ENCODE measurements at places on chromosomes 4 and X. TPM values are rescaled to one million over a fixed set of nuclear protein-coding genes. Genes with fewer than 3 reads are reported as not detected.
A peak's percentile ranks its signal among the peaks of the same experiment; 100 is the strongest.

GRCh38 chr4:110164856-110165255 lies 33.6 kb downstream of the ELOVL6 start:
- H3K4me1 ChIP-seq = peaks cover 17% of the 10 kb centered on the region
- H3K27me3 ChIP-seq = no peaks in the 10 kb centered on the region
- DNase-seq = no peak

- peaks cover 56% of the 10 kb centered on the region for H3K27me3 ChIP-seq
- peaks cover 15% of the 10 kb centered on the region for H3K4me1 ChIP-seq
- H3K36me3 ChIP-seq = no peaks in the 10 kb centered on the region
- peak; percentile 19 for DNase-seq
- H3K4me3 ChIP-seq = peak overlapping the region; percentile 76
These were observed 626 bp downstream of the TBC1D1 start for GRCh38 chr4:37891260-37892159.

The TLR1 gene
- 0.34 TPM for total RNA-seq

- no peaks in the 10 kb centered on the region for H3K27me3 ChIP-seq
- no peak overlapping the region for H3K4me3 ChIP-seq
- no peaks in the 10 kb centered on the region for H3K4me1 ChIP-seq
- H3K36me3 ChIP-seq = no peaks in the 10 kb centered on the region
- DNase-seq = no peak
- no peak overlapping the region for H3K27ac ChIP-seq
These were observed 118.3 kb upstream of the PDE5A start for GRCh38 chr4:119746951-119747350.

- H3K27ac ChIP-seq = no peak overlapping the region
- peaks cover 29% of the 10 kb centered on the region for H3K36me3 ChIP-seq
- DNase-seq = no peak
These were observed 129.9 kb upstream of the FMR1 start for GRCh38 chrX:147781844-147782243.

DNA sequence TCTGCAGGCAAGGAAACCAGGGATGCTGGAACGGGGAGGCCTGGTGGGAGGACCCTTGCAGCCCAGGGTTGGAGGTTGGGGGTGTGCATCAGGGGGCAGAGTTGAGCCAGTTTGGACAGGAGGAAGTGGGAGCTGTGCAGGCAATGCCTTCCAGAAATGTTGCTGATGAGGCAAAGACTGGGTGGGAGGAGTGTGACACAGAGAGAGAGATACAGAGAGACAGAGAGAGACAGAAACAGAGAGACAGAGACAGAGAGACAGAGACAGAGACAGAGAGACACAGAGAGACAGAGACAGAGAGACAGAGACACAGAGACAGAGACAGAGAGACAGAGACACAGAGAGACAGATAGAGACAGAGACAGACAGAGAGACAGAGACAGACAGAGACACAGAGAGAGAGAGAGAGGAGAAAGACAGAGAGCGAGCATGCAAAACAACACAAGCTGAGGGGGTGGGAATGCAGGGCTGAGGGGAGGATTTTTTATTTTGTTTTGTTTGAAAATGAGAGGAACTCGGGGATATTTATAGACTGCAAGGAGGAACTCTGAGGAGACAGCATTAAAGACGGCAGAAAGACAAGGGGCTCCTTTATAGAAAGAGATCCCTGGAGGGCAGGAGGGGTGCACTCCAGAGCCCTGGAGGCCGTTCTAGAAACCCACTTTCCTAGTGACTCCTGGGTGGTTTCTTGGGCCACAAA lies 1.9 kb upstream of the HAUS3 start:
- H3K27ac ChIP-seq = no peak overlapping the region
- no peak overlapping the region for H3K4me3 ChIP-seq
- peaks cover 25% of the 10 kb centered on the region for H3K4me1 ChIP-seq
- H3K36me3 ChIP-seq = peaks cover 16% of the 10 kb centered on the region

DNA sequence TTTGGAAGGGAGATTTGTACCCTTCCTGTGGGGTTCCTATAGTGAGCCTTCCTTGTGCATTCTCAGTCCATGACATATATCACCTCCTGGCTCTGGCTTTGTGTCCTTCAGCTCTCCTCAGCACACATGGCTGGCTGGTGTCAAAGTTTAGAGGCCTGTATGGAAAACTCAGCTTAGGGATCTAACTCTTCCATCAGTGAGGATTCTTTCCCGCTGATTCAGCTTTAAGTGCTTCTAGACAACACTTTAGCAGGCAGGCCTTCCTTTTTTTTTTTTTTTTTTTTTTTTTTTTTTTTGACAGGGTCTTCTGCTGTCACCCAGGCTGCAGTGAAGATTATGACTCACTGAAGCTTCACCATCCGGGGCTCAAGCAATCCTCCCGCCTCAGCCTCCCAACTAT lies 84.2 kb downstream of the NPNT start:
- H3K27ac ChIP-seq = no peak overlapping the region
- peaks cover 5% of the 10 kb centered on the region for H3K4me1 ChIP-seq
- peaks cover 20% of the 10 kb centered on the region for H3K36me3 ChIP-seq
- H3K4me3 ChIP-seq = no peak overlapping the region
- DNase-seq = no peak

The ATP1B4 gene
- not detected for total RNA-seq

DNA sequence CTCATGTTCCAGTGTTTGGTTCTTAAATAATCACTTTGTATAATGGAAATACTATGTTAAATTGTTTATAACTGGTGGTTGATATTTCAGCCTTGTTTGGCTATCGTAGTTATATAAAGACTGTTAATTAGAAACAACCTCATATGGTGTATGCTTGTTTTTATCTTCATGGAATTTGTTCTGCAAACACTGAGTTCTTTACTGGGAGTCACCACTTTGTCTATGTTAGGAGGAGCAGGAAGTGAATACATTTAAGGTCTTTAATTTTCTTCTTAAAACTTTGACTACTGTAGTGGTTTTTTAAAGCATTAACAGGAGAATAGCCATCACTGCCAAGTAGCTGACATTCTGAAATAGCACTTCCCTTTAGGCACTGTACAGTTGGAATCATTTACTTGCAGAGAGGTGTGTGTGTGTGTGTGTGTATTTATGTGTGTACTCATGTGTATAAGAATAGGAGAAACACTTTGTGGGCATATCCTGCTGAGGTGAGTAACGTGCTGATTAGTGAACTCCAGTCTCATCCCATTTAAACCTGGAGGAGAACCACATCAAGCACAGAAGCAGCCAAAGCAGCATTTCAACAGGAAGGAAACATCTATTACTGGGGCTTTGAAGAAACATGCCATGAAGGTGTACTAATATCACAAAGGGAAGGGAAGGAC lies 37.8 kb downstream of the TET2 start:
- H3K4me3 ChIP-seq = no peak overlapping the region
- no peak overlapping the region for H3K27ac ChIP-seq
- H3K4me1 ChIP-seq = peaks cover 2% of the 10 kb centered on the region
- H3K36me3 ChIP-seq = no peaks in the 10 kb centered on the region
- no peak for DNase-seq
- H3K27me3 ChIP-seq = no peaks in the 10 kb centered on the region

- peaks cover 35% of the 10 kb centered on the region for H3K27me3 ChIP-seq
- H3K36me3 ChIP-seq = no peaks in the 10 kb centered on the region
These were observed 51.2 kb downstream of the GPR50 start for GRCh38 chrX:151227627-151228026.

- no peaks in the 10 kb centered on the region for H3K36me3 ChIP-seq
- DNase-seq = peak; percentile 30
These were observed 82.2 kb downstream of the STOX2 start for GRCh38 chr4:183986971-183987946.

The PLP1 gene
- 29.5 TPM for total RNA-seq

DNA sequence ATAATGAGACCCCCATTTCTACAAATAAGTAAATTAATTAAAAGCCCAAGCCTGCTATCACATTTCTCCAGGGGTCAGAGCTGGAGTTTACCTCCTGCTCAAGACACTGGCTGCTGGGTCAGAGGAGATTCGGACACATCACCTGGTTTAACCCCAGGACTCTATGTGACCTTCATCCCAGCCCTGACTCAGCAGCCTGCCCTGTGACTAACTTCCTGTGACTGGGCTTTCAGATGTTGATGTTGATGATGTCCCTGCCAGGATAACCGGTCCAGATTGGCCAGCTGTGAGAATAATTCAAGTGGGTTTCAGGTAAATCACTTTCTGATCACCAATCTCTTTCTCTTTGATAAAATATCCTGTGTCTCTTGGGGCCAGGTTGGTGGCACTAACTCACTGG lies 102.4 kb upstream of the MAML3 start:
- no peak overlapping the region for H3K4me3 ChIP-seq
- no peaks in the 10 kb centered on the region for H3K36me3 ChIP-seq
- H3K27ac ChIP-seq = no peak overlapping the region
- H3K27me3 ChIP-seq = peaks cover 41% of the 10 kb centered on the region

- no peaks in the 10 kb centered on the region for H3K27me3 ChIP-seq
- H3K27ac ChIP-seq = no peak overlapping the region
- no peak for DNase-seq
- H3K4me3 ChIP-seq = no peak overlapping the region
- peaks cover 14% of the 10 kb centered on the region for H3K4me1 ChIP-seq
These were observed 98.4 kb downstream of the AREG start for GRCh38 chr4:74543231-74543781.

DNA sequence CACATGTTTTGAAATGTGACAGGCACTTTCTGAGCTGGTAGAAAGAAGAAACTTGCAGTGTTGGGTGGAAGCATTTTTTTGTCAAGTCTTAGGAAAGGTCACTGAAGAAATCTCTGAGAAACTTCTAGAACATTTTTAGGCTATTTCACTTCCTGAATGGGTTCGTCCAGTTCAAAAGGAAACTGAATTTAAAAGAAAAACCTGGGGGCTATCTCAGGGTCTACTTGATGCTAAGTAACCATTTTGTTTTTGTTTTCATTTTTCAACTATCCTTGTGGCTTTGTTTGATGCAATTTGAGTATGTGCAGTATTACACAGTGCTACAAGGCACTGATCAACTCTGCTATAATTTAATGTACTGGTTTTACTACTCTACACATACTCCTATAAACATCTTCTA lies 34.0 kb upstream of the AMOT start:
- H3K4me3 ChIP-seq = no peak overlapping the region
- H3K4me1 ChIP-seq = peaks cover 28% of the 10 kb centered on the region
- no peak for DNase-seq

DNA sequence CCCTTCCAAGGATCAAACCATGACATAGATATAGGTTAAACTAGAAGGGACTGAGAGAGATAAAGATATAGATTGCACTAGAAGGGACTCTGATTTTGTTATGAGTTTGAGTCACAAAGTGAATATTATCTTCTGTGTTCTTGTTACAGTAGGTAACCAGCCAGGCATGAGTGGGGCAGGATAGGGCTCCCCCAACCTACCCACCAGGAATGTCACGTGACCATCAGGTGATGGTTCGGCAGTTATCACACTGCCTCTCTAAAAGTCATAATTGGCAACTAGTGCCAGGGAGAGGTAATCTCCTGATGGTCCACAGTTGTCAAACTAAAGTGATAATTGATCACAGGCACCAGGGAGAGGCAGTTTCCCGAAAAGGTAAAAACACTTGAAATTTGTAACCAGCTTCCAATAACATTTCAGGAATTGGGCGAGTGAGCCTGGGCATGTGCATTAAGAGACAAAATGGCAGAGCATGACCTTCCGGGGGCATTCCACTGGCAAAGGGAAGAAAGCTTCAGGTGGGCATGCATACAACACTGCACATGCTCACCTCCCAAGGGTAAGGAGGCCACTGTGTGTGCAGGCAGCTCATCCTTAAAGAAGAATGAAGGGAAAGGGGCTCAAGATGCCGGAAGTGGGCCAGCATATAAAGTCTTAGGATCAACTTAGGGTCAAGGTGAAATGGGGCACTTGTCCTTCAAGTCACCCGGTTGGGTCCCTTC lies 533.6 kb upstream of the HTR2C start:
- peaks cover 48% of the 10 kb centered on the region for H3K4me1 ChIP-seq
- no peak overlapping the region for H3K4me3 ChIP-seq

DNA sequence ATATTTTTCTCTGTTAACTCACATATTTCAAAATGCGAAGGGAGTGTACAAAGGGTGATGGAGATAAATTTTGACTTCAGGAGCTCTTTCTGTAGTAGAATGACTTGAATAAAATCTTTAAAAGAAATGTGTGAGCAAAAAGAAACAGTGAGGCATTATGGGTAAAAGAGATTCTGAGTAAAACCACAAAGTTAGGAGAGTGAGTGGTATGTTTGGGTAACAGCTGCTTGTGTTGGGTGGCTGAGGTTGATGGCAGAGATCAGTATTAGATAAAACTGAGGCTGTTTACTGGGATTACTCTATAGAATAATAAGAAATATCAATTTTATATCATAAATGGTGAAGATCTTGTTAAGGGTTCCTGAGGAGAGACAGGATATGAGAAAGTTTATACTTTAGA lies 434.2 kb upstream of the AMOT start:
- H3K27ac ChIP-seq = no peak overlapping the region
- peaks cover 4% of the 10 kb centered on the region for H3K4me1 ChIP-seq
- no peak overlapping the region for H3K4me3 ChIP-seq
- H3K27me3 ChIP-seq = no peaks in the 10 kb centered on the region
- no peaks in the 10 kb centered on the region for H3K36me3 ChIP-seq
- no peak for DNase-seq

- H3K4me3 ChIP-seq = no peak overlapping the region
- no peaks in the 10 kb centered on the region for H3K4me1 ChIP-seq
- no peak for DNase-seq
- no peaks in the 10 kb centered on the region for H3K36me3 ChIP-seq
- peak overlapping the region; percentile 42 for H3K27ac ChIP-seq
These were observed 70.2 kb downstream of the SLC34A2 start for GRCh38 chr4:25725870-25726269.

The SMR3B gene
- total RNA-seq = not detected

DNA sequence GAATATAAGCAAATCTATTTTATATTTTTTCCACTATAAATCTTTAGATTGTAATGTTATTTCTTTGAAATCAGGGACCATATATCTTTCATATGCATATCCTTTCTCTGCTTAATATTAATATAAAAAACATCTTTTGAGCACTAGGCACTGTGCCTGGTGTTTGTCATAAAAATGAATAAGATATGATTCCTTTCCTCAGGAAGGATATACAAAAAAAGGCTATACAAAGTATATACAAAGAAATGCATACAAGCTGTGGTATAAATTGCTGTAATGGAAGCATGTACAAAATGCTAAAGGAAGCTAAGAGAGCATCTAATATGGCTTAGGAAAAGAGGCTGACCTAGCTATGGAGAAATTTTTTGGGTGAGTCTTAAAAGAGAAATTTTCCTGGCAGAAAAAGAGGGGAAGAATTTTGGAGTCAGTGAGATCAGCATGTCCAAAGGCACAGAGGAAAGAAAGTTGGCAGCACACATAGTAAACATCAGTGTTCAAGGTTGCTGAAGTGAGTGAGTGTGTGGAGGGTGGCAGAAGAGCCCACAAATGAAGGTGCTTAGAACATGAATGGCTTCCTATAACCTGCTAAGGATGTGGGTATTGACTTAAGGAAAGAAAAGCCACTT lies 500.0 kb downstream of the SPRY1 start:
- no peaks in the 10 kb centered on the region for H3K36me3 ChIP-seq
- H3K4me1 ChIP-seq = peaks cover 13% of the 10 kb centered on the region
- no peak overlapping the region for H3K4me3 ChIP-seq
- no peak for DNase-seq
- H3K27me3 ChIP-seq = no peaks in the 10 kb centered on the region

The EDNRA gene
- total RNA-seq = 2.5 TPM
